ENCODE measurements at places on chromosomes 5 and 9.

DNA sequence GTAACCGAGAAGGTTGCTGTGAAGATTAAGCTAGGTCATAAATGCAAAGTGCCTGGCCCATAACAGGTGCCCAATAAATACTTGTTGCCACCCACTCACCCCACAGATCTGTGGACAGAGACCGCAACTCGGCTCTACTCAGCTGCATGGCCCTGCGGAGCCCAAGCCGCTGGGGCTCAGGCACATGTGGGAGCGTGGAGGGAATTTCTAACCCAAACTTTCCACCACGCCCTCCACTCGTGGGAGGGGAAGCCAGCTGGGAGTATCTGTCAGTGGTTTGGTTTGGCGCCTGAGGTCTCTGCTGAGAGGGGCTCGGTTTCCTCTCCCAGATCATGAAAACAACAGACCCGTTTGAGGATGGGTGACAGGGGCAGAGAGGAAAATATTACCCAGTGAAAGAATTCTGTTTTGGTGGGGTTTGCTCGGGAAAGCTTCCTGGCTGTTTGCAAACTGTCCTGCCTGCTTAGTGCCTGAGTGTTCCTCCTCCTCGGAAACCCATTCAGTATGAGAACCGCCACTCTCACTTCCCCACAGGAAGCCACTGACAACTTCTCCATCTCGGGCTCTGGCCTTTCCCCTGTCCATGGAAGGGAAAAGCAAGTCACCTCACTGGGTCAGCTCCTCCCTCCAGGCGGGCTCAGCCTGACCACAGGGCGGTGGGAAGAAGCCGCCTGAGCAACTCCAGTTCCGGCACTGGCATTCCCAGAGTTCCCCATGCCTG lies 60.1 kb downstream of the RGS3 start:
- DNase-seq = peak; percentile 65

- no peak for DNase-seq
These were observed 214.3 kb downstream of the ARRDC3 start for GRCh38 chr5:91168859-91169258.

DNA sequence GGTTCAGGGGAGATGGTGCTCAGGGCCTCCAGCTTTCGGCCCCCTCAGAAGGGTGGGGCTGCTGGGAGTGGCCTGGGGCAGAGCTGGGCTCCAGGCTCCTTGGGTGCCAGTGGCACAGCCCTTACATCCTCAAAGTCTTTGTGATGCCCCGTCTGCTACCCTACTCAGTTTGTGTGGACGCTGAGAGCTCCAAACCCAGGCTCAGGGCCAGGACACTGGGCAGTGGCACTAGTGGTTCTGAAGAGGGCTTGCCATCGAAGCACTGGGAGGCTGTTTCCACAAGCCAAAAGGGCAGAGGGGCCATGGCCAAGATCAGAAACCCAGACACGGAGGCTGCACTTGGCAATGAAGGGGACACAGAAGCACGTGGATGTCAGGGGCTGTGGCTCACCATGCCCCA lies 99.1 kb downstream of the GABBR2 start:
- no peak for DNase-seq

- no peak for DNase-seq
These were observed 14.9 kb upstream of the TCOF1 start for GRCh38 chr5:150342583-150342982.

DNA sequence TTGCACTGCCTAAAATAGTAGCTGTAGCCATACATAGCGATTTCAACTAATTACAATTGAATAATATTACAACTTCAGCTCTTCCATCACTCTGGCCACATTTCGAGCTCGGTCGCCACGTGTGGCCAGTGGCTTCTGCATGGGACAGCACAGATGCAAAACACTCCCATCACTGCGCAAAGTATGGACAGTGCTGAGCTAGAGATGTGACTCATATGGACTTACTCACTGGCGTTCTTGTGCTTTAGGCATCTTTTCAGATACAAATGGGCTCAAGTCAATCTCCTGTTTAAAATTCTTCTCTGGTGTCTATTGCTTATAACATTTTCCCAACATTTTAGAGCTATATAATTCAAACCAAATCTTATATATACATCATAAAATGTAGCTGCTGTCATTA lies 222.7 kb downstream of the ELAVL2 start:
- no peak for DNase-seq

- DNase-seq = no peak
These were observed 97.0 kb downstream of the DRD1 start for GRCh38 chr5:175347027-175347426.

- DNase-seq = no peak
These were observed 163.6 kb upstream of the RORB start for GRCh38 chr9:74333384-74334032.

- DNase-seq = peak; percentile 16
These were observed 15.9 kb upstream of the SYNPO start for GRCh38 chr5:150624334-150625163.

DNA sequence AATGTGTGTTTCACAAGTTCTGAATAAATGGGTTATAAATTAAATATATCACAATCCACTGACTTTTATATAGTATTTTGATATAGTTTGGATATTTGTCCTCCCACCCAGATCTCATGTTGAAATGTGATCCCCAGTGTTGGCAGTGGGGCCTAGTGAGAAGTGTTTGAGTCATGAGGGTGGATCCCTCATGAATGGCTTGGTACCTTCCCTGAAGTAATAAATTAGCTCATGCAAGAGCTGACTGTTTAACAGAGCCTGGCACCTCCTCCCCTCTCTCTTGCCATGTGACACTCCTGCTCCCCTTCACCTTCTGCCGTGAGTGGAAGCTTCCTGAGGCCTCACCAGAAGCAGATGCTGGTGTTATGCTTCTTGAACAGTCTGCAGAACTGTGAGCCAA lies 127.9 kb upstream of the PALM2AKAP2 start:
- DNase-seq = no peak

GRCh38 chr9:5556101-5556705 lies 45.9 kb downstream of the PDCD1LG2 start:
- DNase-seq = no peak

DNA sequence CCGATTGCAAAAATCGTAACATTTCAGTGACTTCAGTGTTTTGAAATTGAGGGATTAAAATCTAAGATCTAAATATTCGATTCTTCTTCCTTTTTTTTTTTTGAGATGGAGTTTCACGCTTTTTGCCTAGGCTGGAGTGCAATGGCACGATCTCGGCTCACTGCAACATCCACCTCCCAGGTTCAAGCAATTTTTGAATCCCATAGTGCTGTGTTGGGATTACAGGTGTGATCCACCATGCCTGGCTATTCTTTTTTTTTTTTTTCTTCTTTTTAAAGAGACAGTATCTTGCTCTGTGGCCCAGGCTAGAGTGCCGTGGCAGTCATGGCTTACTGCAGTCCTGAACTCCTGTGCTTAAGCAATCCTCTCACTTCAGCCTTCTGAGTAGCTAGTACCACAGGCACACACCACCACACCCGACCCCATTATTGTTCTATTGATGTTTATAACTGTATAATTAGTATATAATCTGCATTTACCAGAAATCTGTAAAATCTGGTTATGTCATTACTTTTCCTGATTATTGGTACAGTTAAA lies 42.7 kb downstream of the NSD1 start:
- DNase-seq = no peak

- no peak for DNase-seq
These were observed 154.9 kb downstream of the ARRDC3 start for GRCh38 chr5:91228188-91228587.

DNA sequence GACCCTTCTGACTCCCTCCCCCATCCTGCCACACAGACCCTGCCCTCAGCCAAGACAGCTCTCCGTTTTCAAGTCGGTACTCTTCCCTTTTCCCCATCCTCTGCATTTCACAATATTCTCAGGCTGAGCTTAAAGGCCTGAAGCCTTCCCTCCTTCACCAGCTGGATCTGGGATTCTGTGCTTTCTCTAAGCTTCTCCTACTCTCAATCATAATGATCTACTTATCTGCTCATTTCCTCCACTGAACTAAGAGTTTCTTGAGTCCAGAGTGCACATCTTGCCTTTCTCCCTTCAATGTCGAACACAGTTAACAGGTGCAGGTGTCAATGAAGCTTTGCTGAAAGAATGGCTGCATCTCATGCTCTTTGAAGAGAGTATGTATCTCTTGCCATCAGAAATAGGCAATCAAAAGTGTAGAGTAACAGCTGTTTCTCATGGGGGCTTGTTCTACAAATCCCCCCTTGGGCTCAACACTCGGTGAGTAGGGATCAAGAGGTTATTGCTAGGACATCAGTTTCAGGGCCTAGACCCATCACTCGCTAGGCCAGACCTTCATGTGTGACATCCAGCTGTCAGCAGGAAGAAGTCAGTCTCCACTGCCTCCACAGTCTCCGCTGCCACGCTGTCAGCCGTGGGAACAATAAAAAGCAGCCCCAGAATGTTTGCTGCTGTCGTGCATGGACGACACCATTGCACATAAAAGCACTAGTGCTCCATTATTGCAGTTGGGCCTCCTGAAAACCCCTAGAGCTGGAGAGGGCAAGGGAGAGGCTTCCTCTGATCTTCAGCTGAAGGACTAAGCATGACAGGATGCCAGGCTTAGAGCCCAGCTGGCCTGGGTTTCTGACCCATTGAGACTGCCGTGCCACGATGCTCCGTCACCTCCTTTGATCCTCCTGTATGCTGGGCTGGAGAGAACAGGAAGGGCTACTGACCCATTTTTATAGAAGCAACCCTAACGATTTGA lies 23.7 kb downstream of the TRAF1 start:
- no peak for DNase-seq

DNA sequence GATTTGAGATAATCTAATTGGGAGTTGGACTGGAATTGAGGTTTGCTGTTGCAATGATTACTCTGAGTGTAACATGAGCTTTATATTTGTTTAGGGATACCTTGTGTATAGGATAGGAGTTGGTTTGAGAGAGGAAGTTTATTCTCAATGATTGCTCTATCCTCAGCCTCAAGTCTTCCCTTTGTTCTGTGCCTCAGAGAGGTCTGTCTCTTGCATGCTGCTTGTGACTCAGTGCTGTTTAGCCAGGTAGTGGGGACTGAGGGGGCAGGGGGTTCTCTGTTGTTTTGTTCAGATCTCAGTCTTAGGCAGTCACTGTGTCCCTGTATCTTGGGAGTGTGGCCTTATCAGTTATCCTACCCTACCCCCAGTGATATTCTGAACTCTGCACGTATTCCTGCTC lies 192.1 kb downstream of the SPATA31D1 start:
- no peak for DNase-seq

DNA sequence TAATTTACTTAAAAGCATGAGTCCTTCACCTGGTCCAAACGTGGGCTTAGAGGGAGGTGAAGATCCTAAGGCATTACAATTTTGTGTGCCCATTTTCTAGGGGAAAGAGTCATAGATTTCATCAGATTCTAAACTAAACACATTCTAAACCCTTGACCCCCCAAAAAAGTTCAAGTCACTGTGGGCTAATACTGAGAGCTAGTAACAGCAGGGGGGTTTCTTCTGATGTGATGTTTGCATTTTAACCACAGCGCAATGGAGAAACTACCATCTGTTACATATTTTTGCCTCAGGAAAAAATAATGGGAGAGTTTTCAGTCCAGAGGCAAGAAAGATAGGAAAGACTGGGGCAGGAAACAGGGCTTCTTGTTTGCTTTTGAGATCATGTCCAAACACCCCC lies 110.8 kb upstream of the SLC1A3 start:
- DNase-seq = no peak

DNA sequence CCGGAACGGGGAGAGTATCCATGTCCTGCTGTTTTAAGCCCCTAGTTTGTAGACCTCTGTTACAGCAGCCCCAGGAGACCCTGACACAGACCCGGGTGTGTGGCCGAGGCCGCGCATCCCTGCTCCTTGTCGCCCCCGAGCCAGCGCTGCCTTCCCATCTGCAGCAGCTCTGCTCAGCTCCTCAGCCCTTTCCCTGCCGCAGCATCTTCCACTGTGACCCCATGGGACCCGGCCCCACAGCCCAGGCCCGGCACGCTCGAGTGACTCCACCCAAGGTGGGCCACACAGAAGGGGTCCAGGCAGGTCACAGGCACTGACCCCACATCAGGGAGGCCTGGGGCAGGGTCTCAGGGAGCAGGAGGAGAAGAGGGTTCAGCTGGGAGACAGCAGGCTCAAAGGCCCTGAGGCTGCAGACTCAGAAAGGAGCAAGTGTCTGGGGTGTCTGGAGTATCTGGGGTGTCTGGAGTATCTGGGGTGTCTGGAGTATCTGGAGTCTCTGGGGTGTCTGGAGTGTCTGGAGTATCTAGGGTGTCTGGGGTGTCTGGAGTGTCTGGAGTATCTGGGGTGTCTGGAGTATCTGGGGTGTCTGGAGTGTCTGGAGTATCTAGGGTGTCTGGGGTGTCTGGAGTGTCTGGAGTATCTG lies 31.2 kb downstream of the LHX3 start:
- no peak for DNase-seq

DNA sequence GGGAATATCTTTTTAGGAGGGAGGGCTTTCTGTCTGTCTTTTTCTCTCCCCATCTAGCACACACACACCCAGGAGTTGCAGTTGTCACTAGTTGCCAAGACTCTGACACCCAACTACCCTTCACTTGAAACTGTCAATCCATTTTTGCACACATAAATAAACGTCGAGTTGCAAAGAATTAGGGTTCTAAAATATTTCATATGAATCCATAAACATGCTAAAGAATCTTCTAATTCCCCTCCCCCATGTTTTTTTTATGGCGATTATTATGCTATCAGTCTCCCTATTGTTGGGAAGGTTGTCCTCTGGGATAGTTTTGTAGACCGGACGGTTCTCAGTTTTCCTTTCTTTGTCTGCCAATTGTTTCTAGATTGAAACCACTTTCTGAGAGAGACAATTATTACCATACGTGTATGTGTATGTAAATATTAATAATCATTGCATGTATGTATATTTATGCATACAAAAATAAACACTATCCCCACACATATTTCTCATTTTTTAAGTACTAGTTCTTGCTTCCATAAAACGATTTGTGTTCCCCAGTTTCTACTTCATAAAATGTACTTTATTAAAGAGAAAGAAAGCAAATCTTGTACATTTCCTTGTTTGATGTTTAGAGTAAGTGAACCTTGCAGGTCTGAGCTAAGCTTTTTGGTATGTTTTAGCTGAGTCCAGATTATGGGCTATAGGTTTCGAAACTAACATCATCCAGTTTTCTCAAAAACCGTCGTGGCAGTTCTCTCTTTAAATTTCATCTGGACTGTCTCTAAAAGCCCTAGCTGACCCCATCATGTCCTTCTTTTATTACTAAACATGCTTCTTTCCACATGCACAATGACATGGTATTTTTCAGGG lies 165.0 kb upstream of the MPDZ start:
- no peak for DNase-seq

- no peak for DNase-seq
These were observed 50.2 kb downstream of the NIM1K start for GRCh38 chr5:43242196-43242595.

- no peak for DNase-seq
These were observed 983 bp downstream of the GCNT1 start for GRCh38 chr9:76459694-76460635.

- no peak for DNase-seq
These were observed 26.9 kb downstream of the ROR2 start for GRCh38 chr9:91923145-91923544.

GRCh38 chr5:158877124-158877581 lies 222.6 kb downstream of the EBF1 start:
- no peak for DNase-seq

GRCh38 chr5:112960863-112961504 lies 15.6 kb upstream of the DCP2 start:
- DNase-seq = no peak

- no peak for DNase-seq
These were observed 28.9 kb downstream of the FYB1 start for GRCh38 chr5:39190311-39191102.

All from stimulated activated CD4-positive, alpha-beta T cell treated with anti-CD3 and anti-CD28 coated beads, Interleukin-4, amount 100 ng/mL, for 1 hour (primary cell).